ENCODE measurements at places on chromosomes 3 and 15.
A peak's percentile ranks its signal among the peaks of the same experiment; 100 is the strongest.

GRCh38 chr3:72100080-72100511, 315.1 kb upstream of the PROK2 start:
- DNase-seq, result peak; percentile 44

GRCh38 chr15:40289140-40289775, 6.4 kb upstream of the ANKRD63 start:
- no peak for DNase-seq

GRCh38 chr3:128424508-128425069, 42.1 kb downstream of the DNAJB8 start:
- no peak for DNase-seq

DNA sequence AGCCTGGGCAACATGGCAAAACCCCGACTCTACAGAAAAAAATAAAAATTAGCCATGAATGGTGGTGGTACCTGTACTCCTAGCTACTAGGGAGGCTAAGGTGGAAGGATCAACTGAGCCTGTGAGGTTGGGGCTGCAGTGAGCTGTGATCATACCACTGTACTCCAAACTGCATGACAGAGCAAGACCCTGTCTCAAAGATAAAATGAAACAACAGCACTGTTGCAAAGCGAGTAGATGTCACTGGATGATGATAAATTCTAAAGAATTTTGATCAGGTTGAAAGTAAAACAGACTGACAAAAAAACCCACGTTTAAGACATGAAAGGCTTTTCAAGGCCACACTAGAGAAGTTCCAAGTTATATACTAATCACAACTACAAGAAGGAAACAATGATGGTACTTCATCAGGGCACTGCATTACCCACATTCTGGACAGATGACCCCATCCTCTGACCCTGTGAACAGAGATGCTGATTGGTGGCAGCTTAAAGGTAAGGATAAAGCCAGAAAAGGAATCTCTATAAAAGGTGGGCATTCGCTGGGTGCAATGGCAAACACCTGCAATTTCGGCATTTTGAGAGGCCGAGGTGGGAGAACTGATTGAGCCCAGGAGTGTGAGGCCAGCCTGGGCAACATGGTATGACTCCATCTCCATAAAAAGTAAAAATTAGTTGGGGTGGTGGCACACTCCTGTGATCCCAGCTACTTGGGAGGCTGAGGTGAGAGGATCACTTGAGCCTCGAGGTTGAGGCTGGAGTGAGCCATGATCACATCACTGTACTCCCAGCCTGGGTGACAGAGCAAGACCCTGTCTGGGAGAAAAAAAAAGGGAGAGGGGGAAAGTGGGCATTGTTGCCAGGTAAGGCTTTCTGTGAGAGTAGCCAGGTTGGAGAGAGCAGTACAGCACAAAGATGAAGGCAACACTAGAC, 59.2 kb downstream of the TBL1XR1 start:
- no peak for DNase-seq

- no peak for DNase-seq
Observed at GRCh38 chr3:120450600-120451271, at the start of gene FSTL1. Gene FSTL1 (minus strand): TSS chr3:120450992. CDS start chr3:120450746, 246 bp downstream.

- DNase-seq, result peak; percentile 70
Observed at GRCh38 chr3:198080521-198081384, 120.7 kb downstream of the LMLN start.

DNA sequence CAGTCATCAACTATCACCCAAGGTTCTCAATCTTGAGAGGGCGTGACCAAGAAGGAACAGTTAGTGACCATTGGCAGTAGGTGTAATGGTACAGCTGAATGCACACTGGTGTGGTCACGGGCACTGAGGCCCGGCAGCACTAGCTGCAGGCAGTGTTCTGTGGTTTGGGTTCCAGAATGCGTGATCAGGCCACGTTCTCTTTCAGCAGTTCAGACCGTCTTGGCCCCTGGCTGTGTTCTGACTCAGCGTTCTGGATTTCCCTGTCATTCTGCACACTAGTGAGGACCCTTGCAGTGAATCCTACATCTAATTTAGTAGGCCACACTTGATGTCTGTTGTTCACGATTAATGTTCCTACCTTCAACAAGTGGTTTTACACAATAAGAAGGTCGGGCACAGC, 220.5 kb upstream of the SLCO3A1 start:
- no peak for DNase-seq

GRCh38 chr3:61538486-61538885, 22.9 kb upstream of the PTPRG start:
- DNase-seq, result no peak

- no peak for DNase-seq
Observed at GRCh38 chr3:156659260-156659659, 15.1 kb upstream of the TIPARP start.

DNA sequence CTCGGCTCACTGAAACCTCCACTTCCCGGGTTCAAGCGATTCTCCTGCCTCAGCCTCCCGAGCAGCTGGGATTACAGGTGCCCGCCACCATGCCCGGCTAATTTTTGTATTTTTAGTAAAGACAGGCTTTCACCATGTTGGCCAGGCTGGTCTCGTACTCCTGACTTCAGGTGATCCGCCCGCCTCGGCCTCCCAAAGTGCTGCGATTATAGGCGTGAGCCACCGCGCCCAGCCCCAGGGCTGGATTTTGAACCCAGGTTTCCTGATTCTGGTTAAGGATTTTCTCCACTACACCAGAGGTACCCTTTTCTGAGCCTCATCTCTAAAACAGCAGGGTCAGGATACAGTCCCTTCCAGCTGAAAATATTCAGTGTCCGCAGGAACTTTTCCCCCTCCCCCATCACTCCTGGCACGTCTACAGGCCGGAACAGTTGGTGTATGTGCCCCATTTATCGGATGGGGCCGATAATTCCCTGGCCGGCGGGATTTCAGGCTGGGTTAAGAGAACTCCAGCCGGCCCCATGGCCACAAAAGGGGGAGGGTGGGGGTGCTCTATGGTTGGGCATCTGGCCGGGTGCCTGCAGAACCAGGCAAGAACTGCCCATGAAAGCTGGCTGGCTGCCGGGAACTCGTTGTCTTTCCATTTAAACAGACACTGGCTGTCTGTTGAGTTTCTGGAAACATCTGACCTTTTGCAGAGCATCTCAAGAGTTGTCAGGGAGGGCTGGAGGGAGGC, 26.8 kb upstream of the SEMA4B start:
- no peak for DNase-seq

DNA sequence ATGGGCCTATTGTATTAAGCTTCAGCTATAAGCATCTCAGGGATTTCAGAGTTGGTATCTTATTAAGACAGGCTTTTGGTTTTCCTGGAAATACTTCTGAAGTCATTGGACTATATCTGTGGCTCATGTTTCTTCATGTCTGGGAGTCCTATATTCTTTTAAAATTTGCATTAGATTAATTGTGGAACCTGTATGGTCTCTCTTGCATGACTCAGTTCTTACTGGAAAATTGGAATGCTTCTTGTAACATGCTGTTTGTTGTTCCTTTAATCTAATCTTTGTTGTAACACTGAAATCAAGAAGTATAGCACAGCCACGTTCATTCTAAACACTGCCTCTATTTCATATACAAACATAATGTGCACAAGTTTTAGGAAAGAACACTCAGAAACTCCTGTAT, 208.1 kb downstream of the RBMS3 start:
- DNase-seq, result no peak

- no peak for DNase-seq
Observed at GRCh38 chr3:114363554-114364202, 69.8 kb downstream of the TIGIT start.

GRCh38 chr15:66404532-66404931, 17.8 kb downstream of the MAP2K1 start:
- DNase-seq, result no peak

- no peak for DNase-seq
Observed at GRCh38 chr3:137778941-137779340, 14.8 kb downstream of the SOX14 start.

DNA sequence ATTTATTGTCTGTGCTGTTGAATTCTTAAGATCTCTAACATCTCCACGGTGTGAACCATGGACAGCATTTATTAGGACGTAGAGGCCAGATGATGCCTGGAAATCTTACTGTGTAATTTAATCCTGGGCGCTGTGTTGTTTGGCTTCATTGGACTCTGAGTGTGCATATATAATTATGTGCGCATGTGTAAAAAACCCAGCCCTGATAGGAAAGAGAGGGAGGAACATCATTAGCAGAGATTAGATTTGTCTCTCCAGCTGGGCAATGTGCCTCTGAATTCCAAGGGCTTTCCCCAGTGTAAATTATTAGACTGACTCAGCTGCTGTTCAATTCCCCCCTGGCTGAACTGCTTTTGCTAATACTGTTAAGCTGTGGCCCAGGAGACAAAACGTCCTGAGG, 39.6 kb downstream of the MAP3K13 start:
- no peak for DNase-seq

GRCh38 chr15:99727733-99728132, 5.5 kb downstream of the LYSMD4 start:
- DNase-seq, result no peak

Data from GM12865 (cell line).